ENCODE measurements at places on chromosomes 7 and 10.
A peak's percentile ranks its signal among the peaks of the same experiment; 100 is the strongest.

DNA sequence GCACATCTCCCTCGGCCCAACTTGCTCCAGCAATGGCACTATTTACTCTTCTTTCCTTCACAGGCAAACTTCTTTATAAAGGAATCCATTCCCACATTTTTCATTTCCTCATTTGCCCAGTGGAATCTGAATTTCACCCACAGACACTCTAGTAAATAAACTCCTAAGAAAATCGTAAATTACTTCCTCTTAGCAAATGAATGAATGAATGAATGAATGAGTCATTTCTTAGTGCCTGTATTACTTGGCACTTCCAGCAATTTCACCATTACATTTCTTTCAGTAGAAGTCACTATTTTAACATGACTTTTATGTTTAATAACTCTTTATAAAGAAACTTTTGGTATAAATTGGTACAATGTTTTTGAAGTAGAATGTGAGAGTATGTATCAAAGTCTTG is 55.7 kb downstream of the DDC start:
- DNase-seq, result no peak

GRCh38 chr7:100860702-100861615 is 6.2 kb upstream of the TRIP6 start:
- no peak for DNase-seq

GRCh38 chr10:49279015-49279880 is 19.7 kb upstream of the C10orf71 start:
- no peak for DNase-seq

- no peak for DNase-seq
Observed at GRCh38 chr10:71033396-71033980, 145.1 kb upstream of the PCBD1 start.

GRCh38 chr7:39624442-39624807 is 1.1 kb downstream of the RALA start:
- DNase-seq, result peak; percentile 15

DNA sequence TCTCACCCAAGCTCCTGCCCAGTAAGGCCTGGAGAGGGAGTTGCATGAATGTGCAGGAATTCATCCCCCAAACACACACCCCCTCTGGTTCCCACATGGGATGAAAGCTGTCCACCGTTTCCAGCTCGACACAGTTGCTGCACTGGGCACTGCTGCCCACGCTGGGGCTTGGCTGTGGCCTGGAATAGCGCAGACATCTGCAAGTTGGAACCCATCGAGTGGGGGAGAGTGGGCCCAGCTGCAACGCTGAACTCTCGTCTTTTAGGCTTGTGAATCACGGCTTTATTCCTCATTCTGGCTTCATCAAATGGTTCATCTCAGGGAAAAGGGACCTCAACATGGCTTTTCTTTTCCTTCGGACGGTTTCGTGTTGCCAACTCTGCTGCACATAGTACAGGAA is 264.7 kb downstream of the DNAJB6 start:
- DNase-seq, result no peak

- no peak for DNase-seq
Observed at GRCh38 chr10:131779661-131780394, 121.0 kb upstream of the PPP2R2D start.

DNA sequence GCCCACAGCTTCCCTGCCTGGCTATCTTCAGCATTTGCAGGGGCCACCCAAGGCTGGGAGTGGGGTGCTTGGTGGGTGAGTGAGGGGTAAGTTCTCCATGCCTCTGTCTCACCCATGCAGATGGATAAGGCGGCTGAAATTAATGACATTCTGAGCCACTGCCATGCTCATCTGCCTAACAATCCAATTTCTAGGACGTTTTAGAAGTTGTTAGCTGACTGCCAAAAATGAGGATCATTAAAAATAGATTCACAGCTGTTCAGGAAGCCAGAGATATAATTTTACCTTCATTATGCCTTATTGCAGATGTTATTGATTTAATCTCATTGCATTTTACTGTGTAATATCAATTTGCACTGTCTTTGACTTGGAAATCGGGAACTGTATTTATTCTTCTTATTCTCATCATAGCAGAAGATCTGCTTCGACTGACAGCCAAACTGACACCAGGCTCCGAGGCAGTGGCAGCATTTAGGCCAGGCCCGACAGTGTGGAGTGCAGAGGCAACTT is 334.4 kb upstream of the NPVF start:
- DNase-seq, result no peak

DNA sequence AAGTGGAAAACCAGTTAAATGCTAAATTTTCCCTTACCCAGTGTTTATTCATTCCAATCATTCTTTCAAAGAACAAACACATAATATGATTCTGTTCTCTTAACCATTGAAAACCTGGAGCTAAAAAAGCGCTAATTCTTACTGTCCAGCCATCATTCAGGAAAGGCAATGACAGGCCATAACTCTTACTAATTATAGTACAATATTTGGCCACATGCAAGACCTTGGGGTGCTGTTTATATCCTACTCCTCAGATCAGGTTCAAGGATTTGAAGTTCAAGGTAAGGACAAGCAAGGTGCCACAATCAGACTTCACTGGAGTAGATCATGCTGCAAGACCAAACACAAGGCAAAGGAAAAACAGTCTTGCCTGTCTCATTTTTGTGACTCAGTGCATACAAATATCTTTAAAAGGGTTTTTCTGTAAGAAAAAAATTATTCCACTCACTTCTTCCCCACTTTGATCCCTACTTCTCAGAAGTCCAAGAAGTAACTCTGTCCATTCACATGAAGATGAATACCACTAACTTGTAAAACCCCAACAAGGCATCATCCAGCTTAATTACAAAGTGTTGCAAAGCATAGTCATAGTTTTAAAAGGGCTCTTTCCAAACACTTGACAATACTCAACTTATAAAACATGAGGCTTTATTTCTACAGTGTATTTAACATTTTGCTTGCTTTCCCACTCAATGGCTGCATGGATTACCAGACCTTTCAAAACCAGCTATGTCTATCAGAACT is 153.0 kb downstream of the DOCK4 start:
- DNase-seq, result no peak

- DNase-seq, result no peak
Observed at GRCh38 chr7:12705878-12706277, 18.4 kb downstream of the ARL4A start.

DNA sequence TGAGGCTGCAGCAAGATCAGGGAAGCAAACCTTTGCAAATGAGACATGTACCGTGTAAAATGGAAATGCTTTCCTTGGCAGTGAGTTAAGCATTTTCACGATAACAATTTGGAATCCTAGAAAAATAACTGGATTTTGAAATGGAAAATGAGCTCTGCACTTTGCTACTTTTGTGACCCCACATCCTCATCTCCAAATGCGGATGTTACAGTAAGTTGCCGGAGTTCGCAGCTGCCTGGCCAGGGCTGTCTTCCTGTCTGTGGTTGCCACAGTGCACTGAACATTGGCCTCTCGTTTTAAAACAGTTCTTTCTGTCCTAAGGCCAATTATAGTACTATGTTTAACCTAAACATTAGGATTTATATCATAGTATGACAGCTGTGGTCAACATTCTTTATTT is 136.2 kb upstream of the FZD8 start:
- no peak for DNase-seq

GRCh38 chr7:69862413-69863064 is 264.3 kb downstream of the AUTS2 start:
- no peak for DNase-seq
